ENCODE measurements at places on chromosomes 6 and 20.

DNA sequence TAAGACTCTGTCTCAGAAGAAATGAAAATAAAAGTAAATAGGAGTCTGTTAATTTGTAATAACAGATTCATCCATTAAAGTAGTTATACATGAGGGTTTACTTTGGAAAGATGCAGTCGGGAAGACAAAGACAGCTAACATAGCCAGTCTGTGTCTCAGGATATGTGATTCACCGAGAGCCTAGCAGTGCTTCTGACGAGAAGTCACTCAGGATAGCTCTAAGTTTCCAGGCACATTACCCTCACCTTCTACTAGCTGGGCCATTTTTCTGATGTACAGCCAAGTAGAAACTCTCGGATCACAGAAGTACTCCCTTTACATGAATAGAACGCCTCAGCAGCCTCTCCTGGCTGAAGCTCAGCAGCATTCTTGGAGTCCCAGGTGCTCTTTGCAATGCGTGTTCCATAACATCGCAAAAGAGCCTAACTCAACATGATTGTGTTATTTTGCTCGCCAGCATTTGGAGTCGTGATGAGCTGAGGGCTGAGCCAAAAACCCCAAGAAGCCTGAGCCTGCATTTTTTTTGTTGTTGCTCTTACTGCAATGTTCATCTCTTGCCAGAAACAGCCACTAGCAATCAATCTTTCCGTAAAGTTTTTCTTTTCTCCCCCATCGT is 22.4 kb upstream of the TASP1 start:
- no peak for DNase-seq

- DNase-seq, result no peak
Observed at GRCh38 chr6:36018339-36018738, 6.1 kb downstream of the SLC26A8 start.

DNA sequence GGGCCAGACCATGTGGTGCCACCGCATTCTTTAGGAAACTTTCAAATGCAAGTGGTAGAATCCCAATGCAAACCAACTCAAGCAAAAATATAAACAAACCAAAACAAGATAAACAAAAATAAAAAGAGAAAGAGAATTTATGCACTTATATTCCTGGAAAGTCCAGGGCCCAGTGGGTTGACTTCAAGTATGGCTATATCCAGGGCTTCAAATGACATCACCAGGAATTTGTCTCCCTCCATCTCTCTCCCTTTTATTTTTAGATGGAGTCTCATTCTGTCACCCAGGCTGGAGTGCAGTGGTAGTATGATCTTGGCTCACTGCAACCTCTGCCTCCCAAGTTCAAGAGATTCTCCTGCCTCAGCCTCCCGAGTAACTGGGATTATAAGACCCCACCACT is 56.1 kb upstream of the PNRC1 start:
- no peak for DNase-seq

DNA sequence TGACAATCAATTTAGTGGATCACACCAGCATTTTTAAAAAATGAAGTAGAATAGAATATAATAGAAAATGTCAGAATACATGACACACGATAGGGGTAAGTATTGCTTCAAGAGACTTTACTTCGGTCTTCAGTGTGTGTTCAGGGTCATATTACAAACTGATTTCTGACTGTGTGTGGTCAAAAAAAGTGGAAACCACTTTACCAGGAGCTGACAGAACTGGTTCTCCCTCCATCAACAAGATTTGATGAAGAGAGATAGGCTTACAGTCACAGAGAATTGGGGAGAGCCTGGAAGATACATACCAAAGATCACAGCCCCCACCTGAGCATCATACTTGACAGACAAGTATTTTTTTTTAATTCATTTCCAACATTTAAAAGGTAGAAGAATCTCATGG is 21.7 kb downstream of the ARMC2 start:
- no peak for DNase-seq

DNA sequence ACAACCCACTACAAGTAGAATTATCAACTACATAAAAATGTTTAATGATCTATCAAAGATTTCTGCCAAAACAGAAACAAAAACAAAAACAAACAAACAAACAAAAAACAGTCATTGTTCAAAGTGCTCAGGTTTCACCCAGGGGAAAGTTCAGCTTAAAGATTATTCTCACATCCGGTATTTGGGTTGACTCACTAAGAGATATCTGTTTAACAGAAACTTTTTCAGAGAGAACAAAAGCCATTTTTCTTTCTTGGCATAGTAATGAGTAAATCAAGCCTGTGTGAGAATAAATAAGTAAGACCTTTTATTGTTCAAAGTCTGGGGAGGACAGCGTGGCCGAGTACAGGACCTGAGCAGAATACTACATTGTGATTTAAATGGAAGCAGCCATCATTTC is 143.6 kb downstream of the RCAN2 start:
- DNase-seq, result no peak

DNA sequence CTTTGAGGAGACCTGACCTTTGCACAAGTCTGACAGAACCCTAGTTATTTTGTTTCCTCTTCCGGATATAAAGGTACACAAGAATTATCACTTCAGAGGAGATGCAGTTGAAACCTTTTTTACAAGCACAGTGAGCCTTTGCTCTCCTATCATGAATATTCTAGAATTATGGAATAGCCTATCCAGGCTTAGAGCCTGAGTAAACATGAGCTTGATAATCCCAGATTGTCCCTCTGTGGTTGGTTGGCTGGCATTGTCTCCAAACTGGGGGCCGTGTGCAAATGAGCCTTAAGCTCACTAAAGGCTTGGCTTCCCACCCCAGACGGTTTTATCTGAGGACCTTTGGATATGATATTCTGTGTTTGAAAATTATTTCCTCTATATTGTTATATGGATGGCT is 32.0 kb downstream of the BTBD3 start:
- no peak for DNase-seq

DNA sequence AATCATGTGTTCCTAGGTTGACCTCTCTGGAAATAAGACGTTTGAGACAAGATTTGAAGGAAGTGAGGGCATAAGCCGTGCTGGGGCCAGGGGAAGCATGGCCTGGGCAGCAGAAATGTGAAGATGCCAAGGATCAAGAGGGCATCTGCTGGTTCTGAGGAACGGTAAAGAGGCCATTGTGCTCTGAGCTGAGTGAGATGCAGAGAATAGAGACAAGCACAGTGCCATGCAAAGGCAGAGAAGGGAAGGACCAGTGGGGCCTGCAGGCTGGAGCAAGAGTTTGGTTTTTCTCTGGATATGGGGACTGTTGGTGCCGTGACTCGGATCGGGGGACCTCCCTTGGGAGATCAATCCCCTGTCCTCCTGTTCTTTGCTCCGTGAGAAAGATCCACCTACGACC is 50.8 kb downstream of the SMPDL3A start:
- DNase-seq, result no peak

DNA sequence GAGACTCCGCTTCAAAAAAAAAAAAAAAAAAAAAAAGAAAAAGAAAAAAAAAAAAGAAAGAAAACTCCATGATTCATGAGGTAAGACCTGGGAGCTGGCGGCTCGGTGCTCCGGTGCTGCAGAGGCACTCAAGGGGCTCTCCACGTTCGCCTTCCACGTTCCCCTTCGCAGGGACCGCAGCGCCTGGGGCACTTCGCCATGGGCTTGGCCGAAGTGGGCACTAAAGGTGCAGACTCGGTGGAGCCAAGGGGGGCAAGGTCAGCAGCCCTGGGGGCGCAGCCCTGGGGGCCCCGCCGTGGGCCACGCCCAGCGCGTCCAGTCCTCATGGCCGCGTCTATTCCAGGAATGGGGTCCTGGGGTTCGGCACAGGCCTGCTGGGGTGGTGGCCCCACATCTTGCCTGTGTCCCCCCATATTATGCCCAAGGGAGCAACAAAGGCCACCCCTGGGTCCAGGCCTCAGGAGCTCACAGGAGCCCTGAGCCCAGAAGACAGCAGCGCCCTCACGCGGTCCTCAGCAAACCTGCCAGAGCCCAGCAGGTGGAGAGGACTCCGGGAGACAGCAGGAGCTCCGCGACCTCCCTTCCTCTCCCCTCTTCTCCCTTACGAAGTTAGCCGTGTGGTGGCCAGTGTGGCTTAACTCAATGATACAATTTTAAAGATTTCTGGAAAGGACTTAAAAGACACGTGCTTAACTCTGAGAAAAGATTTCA is 21.9 kb downstream of the ZBTB46 start:
- no peak for DNase-seq

GRCh38 chr6:45898941-45899682 is 116.5 kb downstream of the CLIC5 start:
- no peak for DNase-seq

GRCh38 chr20:32978009-32978335 is 26.3 kb downstream of the SUN5 start:
- no peak for DNase-seq

DNA sequence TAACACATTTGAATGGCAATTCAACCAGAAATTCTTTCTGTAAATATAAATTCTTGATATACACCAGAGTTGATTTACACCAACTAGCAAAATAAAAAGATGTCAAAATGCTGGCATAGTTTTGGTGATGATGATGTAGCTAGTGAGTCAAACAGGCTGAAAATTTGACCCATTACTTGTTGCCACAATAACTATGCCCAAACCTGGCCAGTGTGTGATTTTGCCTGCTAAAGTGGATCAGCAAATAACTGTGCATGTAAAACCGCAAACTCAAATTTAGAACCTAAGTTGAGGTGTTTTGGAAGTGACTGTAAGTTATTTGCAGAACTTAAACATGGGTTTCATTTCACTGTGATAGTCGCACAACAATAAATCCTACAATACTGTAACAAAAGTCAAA is 125.9 kb downstream of the KIF6 start:
- no peak for DNase-seq

GRCh38 chr6:74577619-74578018 is 628.2 kb downstream of the COL12A1 start:
- DNase-seq, result no peak

GRCh38 chr6:39778581-39779255 is 13.5 kb upstream of the DAAM2 start:
- no peak for DNase-seq

- no peak for DNase-seq
Observed at GRCh38 chr20:31943052-31943471, 8.8 kb downstream of the PDRG1 start.

Measured in stimulated activated CD4-positive, alpha-beta T cell treated with anti-CD3 and anti-CD28 coated beads, Interleukin-2, amount 100 ng/mL, for 48 hours (primary cell).